ENCODE measurements at places on chromosomes 5 and 9. TPM values are rescaled to one million over a fixed set of nuclear protein-coding genes. Genes with fewer than 3 reads are reported as not detected.
A peak's percentile ranks its signal among the peaks of the same experiment; 100 is the strongest.

- DNase-seq, result no peak
These were observed 313.8 kb downstream of the FAM170A start for GRCh38 chr5:119943148-119943547.

- DNase-seq, result peak; percentile 60
These were observed 40.8 kb downstream of the CTSL start for GRCh38 chr9:87766697-87767096.

GRCh38 chr9:85978496-85978895 lies 37.5 kb downstream of the NAA35 start:
- no peak for DNase-seq

DNA sequence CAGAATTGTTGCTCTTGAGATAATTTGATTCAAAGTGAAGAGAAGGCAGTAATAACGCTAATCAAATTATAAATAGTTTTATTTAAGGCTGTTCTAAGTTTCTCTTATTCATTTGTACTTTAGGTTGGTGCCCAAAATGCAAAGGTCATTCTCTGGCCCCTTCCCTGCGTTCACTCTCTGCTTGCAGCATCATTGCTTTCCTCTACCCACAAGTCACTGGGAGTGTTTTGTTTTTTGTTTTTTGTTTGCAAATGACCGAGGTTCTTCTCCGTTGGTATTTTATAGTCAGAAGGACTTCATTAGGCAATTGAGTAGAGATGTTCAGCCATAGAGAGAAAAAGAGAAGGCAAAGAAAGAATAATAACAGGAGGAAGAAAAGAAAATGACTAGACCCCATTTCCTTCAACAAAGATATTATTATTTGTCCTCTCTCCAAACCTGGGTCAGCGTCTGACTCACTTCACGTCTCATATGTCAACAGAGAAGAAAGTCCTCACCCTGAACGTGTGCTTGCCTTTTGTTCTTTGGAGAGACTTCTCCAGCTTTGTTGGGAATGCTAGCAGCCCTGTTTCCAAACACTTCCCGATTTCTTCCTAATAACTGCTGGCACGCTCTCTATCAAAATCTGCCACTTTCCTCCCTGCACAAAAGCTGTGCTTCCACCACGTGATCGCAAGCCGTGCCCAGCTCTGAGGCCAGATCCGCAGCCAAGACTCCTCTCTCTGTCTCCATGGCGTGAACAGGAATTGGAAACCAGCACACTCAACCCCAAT lies 119.8 kb downstream of the EBF1 start:
- DNase-seq, result peak; percentile 56

GRCh38 chr9:101191723-101192122 lies 163.2 kb downstream of the PLPPR1 start:
- no peak for DNase-seq

DNA sequence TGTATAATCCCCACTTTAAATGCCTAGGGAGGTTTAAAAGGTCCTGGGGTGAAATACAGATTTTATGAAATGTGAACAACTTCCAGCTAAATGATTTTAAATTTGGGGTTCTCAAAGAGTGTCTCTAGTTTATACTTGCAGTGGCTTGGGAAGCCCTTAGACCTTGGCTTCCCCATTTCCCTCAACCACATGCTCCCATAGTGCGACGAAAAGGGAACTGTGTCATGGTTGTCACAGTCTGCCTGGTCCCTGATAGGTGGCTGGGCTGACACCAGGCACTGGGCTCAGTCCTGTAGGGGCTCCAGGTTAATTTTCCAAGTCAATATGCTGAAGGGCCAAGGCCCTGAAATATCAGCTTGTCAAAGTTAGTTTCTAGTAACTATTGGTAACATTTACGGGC lies 10.4 kb upstream of the CXCL14 start:
- no peak for DNase-seq

- peak; percentile 6 for DNase-seq
These were observed 198.0 kb upstream of the MVB12B start for GRCh38 chr9:126128494-126129142.

GRCh38 chr5:39520232-39520572 lies 95.4 kb upstream of the DAB2 start:
- no peak for DNase-seq

GRCh38 chr9:126630458-126631237 lies 16.9 kb downstream of the LMX1B start:
- DNase-seq, result no peak

DNA sequence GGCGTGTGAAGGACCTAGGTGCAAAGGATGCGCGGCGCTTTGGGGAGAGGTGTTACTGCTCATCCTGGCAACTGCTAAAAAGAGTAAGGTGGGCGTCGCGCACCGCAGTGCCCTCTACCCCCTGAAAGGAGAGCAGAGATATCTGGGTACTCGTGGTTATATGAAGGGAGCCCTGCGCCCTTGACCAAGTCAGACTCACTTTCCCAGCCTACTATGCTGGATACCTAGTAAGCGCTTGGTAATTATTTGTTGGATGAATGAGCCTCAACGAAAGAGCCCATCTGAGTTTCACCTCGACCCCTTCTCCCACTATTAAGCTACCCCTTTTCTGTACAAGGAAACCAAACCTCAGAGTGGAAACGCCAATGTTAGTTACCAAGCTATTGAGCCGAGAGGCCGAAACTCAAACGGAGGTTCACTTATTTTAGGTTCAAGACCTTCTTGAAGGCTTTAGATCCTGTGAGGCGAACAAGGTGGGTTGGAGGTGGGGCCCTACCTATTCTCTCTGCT lies 8.0 kb downstream of the LHX6 start:
- DNase-seq, result no peak

DNA sequence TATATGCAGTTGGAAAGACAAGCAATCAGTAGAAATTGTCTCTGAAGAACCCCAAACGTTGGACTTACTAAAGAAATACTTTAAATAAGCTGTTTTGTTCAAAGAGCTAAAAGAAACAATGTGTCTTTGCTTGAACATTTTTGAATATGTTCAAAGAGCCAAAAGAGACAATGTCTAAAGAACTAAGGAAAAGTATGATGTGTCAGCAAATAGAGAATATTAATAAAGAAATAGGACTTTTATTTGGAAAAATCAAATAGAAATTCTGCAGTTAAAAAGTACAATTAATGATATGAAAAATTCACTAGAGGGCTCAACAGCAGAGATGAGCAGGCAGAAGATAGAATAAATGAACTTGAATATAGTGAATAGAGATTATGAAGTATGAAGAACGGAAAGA lies 19.2 kb downstream of the TAS2R1 start:
- DNase-seq, result no peak

DNA sequence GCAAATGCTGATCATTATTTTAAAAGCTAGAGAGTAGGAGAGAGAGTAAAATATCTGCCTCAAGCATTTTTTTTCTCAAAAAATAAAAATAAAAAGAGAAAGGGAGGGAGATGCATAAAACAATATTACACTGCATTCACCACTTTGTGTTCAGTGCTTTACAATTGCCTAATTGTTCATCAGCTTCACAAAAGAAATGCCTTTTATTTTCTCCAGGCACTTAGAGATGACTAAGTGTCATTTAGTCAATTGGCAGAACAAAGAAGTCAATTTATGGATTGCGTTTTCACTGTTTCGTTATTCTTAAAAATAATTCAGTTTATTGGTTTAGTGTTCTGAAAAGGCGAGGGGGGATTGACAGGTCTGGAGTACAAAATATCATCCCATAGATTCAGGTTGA lies 232.5 kb upstream of the CCNH start:
- DNase-seq, result no peak

GRCh38 chr5:123907349-123907748 lies 395.4 kb downstream of the CSNK1G3 start:
- no peak for DNase-seq

- DNase-seq, result no peak
These were observed 126.5 kb upstream of the TRPC7 start for GRCh38 chr5:136491806-136492205.

- DNase-seq, result no peak
These were observed 66.0 kb downstream of the SH3PXD2B start for GRCh38 chr5:172388246-172388733.

DNA sequence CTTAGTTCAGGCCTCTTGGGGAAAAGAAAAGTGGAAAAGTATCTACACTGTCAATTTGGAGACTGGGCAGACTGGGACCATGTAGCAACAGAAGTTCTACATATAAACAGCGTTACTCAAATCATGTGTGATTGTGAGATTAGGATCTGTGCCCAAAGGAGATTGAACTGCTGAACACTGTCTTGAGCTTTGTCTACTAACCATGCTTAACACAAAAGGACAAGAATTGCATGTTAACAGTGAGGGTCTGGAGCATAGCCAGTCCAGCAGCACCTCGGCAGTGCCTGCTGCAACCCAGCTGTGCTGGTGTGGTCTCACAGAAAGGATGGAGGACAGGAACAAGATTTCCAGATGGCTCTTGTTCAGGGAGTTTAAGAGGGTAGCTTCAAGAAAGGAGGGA lies 5.7 kb downstream of the PAM start:
- DNase-seq, result no peak

- DNase-seq, result no peak
These were observed 180.6 kb upstream of the PAPPA start for GRCh38 chr9:115972843-115973595.

DNA sequence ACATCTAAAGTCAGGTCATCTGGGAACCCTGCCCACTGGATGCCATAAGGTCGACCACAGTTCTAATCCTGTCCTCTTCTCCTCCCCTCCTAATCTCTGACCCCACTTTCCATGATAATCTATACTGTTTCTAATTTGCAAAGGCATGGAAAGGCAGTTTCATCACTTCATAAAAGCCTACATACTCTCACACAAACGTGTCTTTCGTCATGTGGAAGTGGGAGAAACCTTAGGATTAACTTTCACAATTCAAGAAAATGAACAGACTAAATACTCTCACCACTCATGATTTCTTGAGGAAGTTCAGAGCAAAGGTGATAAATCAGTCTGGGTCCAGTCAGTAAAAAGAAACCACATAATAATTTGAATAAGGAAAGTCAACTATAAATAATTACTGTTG lies 5.5 kb downstream of the FANCC start:
- DNase-seq, result no peak

DNA sequence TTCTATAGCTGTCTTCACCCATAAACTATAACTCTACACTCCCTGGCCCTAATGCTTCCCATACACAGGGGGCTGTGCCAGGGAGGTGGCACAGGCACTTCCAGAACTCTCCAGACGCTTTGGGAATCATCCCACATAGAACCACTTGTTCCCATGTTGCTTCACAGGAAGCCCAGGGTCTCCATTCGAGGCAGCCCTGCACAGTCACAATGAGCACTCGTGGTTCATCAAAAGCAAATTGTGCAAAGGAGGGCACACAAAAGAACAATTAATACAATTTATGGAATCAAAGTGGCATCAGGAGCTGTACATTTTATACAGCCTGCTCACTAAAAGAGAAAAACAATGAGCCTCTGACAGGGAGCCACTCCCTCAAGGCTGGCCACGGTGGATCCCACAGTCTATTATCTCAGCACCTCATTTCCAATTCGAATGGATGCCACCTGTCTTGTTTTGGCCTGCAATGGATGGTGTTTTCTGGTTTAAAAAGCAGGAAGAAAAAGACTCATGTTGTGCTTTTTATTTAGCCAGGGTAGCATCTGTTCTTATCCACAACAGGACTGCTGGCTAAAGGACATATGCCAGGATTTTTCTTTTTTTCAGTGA lies 354.8 kb downstream of the ENC1 start:
- no peak for DNase-seq

DNA sequence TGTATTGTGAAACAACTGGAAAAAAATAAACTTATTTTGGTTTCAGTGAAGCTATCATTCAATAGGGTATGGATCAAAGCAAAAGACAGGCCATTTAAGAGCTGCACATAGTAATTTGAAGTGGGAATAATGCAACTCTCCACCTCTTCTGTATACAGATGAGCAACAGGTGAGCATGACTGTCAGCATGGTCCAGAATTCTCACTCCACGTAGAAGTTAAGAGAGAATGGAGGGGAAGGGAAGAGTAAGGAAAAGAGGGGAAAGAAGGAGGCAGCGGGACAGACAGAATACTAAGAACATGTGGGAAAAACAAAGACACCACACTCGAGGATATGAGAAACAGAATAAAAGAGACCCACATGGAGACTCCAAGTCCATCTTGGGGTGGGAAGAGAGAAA lies 396.1 kb upstream of the GRIA1 start:
- no peak for DNase-seq

DNA sequence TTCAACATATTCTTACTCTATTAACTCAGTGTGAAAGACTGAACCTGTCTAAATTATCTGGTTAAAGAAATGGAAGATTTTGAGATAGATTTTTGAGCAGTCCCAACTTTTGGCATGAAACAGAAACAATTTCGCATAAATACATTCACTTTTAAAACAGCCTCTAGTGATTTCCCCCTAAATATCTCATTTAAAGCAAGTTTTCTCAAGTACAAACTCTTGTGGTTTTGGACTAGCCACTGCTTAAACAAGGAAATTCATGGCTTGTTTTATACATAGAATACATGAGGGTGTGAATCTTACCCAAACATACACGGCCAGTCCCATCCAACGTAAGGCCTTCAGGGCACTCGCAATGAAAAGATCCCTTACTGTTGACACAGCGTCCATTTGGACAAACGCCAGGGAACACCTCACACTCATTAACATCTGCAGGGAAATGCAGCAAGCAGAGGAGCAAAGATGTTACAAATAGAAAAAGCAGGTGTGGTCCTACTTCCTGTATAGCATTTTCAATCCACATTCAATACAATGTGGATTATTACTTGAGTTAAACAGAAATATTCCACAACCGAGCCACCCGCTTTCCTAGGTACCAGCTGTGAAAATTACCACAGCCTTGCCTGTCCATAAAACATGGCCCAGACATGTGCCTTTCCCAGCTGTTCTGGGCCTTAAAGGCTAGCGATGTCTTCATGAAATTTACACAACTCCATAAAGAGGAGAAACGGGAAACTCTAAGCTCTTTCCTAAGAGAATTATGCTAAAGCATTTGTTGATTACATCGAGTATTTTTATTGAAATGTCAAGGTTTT lies 188.8 kb downstream of the FBN2 start:
- peak; percentile 17 for DNase-seq

- DNase-seq, result no peak
These were observed 42.3 kb upstream of the NOTCH1 start for GRCh38 chr9:136587944-136588662.

GABRA1 gene
- total RNA-seq, result not detected

PLPP7 gene
- 7.2 TPM for total RNA-seq

CDC20B gene
- 0.20 TPM for total RNA-seq

SLC23A1 gene
- total RNA-seq, result 17.0 TPM

MYO10 gene
- total RNA-seq, result 16.2 TPM

SEMA6A gene
- 98.1 TPM for total RNA-seq

BARHL1 gene
- total RNA-seq, result not detected

KCNV2 gene
- total RNA-seq, result not detected

PCDHGA10 gene
- 6.2 TPM for total RNA-seq

ARHGEF28 gene
- total RNA-seq, result 29.9 TPM

RAB3C gene
- 1.4 TPM for total RNA-seq

C9orf153 gene
- total RNA-seq, result 0.23 TPM

TRIP13 gene
- total RNA-seq, result 0.92 TPM

CBY3 gene
- total RNA-seq, result not detected
